ENCODE measurements at places on chromosomes 3 and 15. TPM values are rescaled to one million over a fixed set of nuclear protein-coding genes. Genes with fewer than 3 reads are reported as not detected.

MEIS2 gene
- not detected for total RNA-seq

PPIB gene
- total RNA-seq = 541 TPM

FSTL1 gene
- 0.12 TPM for total RNA-seq

DUOX1 gene
- total RNA-seq = 0.07 TPM

GNAT1 gene
- total RNA-seq = not detected

CHRD gene
- total RNA-seq = not detected

CHRNA7 gene
- 0.32 TPM for total RNA-seq

FGF7 gene
- 0.07 TPM for total RNA-seq

DNASE1L3 gene
- not detected for total RNA-seq

AADACL2 gene
- total RNA-seq = not detected

VEPH1 gene
- not detected for total RNA-seq

PLCD1 gene
- 16.6 TPM for total RNA-seq

NCBP2 gene
- total RNA-seq = 61.3 TPM

RARRES1 gene
- not detected for total RNA-seq

SCN5A gene
- not detected for total RNA-seq

GOLGA8O gene
- 9.4 TPM for total RNA-seq

SPESP1 gene
- total RNA-seq = 0.56 TPM

GMNC gene
- total RNA-seq = not detected

ARHGEF26 gene
- 0.07 TPM for total RNA-seq

RLBP1 gene
- not detected for total RNA-seq

SI gene
- total RNA-seq = not detected

SERPINI2 gene
- total RNA-seq = not detected

STAB1 gene
- 0.12 TPM for total RNA-seq

Data from T-helper 1 cell treated with Interleukin-12 subunit alpha and Interleukin-12 subunit beta and Interleukin-4 antibody, amounts not matched to agents 30 ng/mL and 1 ng/mL, for 36 hours (primary cell).